ENCODE measurements at places on chromosomes 4 and X.

- DNase-seq: no peak
Observed at GRCh38 chr4:16875487-16875886, 23.0 kb downstream of the LDB2 start.

GRCh38 chr4:47386561-47387235 is 76.8 kb downstream of the COMMD8 start:
- no peak for DNase-seq

GRCh38 chr4:87270144-87270543 is 49.7 kb upstream of the KLHL8 start:
- no peak for DNase-seq

DNA sequence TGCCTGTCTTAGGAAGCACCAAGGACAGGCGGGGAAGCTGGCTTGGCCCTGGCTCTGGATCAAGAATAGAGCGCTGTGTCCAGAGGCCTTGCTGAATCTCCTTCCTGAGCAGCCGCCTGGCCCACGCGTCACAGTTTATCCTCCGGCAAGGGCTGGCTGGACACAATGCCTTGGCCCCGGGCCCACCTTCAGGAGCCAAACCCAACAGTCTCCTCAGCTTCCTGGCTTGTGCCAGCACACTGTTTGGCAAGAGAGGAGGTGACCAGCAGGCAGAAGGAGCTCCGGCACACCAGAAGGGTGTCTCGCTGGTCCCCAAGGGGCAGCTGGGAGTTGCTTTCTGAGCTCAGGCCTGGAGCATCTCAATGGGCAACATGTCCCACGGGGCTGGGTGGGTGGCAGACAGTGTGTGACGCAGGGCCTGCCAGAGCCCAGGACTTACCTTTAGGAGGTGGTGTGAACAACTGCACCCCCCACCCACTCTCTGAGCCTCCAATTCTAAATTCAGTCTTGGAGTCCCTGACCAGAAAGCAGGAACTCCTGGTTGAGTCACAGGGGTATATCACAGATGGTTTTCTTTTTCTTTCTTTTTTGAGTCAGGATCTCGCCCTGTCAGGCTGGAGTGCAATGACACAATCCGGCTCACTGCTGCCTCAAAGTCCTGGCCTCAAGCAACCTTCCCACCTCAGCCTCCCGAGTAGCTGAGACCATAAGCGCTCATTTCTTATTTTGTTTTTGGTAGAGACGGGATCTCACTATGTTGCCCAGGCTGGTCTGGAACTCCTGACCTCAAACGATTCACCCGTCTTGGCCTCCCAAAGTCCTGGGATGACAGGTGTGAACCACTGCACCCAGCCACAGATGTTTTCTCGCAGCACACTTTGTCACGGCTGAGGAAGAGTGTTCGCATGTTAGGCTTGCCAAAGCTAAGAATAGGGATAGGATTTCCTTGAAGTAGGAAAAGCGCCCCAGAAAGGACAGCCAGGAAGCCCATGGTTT is 361.2 kb downstream of the BCOR start:
- no peak for DNase-seq

GRCh38 chr4:189443341-189443740 is 497.3 kb upstream of the FRG1 start:
- no peak for DNase-seq

Data from T-cell (primary cell).